ENCODE measurements at places on chromosomes 2 and 18.

DNA sequence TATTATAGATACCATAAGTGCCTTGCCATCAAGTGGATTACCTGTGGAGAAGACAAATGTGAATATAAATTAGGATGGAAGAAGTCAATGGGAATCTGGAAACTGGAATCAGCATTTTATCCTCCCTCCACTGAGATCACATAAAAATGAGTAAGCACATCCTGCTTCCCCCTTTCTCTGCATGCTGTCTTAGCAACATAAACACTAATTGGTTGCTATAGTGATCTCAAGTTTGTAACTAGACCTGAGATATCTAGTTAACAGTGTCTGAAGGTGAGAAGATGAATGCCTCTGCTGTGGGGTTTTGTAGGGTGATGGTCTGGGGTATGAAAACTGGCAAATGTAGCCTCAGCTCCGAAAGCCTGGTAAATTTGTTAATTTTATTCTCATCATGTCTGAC lies 1357.5 kb upstream of the CELF4 start:
- DNase-seq = no peak

- no peak for DNase-seq
Observed at GRCh38 chr2:236240228-236240990, 23.8 kb downstream of the ASB18 start.

DNA sequence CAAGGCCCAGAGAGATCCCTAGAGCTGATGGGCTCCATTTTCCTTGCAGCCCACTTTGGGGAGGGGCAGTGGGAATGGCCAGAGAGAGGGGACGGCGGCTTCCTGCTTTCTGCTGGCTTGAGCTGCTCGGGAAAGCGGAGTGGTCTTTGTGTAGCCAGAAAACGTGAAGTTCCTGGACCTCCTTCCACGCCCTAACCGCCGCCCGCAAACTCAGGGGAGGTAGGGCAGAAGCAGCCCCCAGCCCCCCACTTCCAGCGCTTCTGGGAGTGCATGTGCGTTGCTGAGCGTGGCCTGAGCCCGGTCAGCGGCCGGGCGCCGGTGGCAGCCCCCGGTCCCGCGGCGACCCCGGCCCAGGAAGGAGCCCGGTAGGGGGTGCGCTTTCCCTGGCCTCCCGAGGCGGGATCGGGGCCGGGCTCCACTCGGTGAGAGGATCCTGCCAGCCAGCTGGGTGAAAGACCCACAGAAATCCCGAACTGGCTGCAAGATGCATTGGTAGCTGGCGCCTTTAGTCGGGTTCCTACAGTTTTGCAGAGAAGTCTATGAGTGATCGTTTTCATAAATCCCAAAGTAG lies 25.3 kb upstream of the BOD1L2 start:
- no peak for DNase-seq

- no peak for DNase-seq
Observed at GRCh38 chr2:173077506-173078177, 2.0 kb downstream of the MAP3K20 start.

GRCh38 chr2:16332681-16333557 lies 332.7 kb downstream of the CYRIA start:
- DNase-seq = no peak

- no peak for DNase-seq
Observed at GRCh38 chr2:125630377-125630776, 1025.6 kb upstream of the GYPC start.

All from stimulated activated CD8-positive, alpha-beta memory T cell treated with anti-CD3 and anti-CD28 coated beads, Interleukin-4, amount 100 ng/mL, for 1 hour (primary cell).